ENCODE measurements at places on chromosomes 13 and 19.

GRCh38 chr13:48443442-48444208 lies 30.7 kb upstream of the LPAR6 start:
- no peak for DNase-seq

DNA sequence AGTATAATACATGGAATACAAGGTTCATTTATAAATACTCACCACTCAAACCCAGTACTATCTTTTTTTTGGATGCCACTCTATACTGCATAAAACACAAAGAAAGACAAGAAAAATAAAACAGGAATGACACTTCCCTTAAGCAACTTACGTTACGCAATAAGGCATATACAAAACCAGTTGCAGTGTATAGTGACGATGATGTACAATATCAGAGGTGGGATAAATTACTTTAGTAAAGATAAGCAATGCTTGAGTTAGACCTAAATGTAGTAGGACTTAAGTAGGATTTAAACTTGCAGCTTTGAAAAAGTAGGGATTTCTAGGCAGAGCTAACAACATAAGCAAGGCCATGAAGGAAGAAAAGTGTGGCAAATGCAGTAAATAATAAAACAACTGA lies 374.9 kb downstream of the SPRY2 start:
- no peak for DNase-seq

DNA sequence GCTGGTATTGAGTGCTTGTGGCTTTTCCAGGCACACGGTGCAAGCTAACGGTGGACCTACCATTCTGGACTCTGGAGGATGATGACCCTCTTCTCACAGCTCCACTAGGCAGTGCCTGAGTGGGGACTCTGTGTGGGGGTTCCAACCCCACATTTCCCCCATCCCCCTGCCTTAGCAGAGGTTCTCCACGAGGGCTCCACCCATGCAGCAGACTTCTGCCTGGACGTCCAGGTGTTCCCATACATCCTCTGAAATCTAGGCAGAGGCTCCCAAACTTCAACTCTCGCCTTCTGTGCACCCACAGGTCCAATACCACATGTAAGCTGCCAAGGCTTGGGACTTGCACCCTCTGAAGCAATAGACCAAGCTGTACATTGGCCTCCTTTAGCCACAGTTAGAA lies 25.3 kb upstream of the ZSCAN18 start:
- DNase-seq = no peak

DNA sequence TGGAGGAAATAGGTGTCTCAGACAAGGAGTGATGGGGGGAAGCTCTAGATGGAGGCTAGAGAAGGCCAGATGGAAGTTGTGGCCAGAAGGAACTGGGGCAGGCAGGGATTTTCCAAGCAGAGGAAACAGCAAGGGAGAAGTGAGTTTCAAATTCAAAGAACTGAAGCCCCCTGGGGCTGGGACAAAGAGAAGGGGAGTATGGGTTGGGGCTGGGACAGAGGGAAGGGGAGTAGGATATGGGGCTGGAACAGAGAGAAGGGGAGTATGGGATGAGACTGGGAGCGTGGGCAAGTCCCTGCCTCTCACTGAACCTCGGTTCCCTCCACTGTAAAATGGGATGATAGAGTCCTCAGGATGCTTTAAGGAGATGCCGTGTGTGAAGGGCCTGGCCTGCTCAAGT lies 1.9 kb upstream of the GTF2F1 start:
- no peak for DNase-seq

- DNase-seq = peak; percentile 41
Measured at GRCh38 chr19:46913852-46914430, 53.1 kb downstream of the ARHGAP35 start.

DNA sequence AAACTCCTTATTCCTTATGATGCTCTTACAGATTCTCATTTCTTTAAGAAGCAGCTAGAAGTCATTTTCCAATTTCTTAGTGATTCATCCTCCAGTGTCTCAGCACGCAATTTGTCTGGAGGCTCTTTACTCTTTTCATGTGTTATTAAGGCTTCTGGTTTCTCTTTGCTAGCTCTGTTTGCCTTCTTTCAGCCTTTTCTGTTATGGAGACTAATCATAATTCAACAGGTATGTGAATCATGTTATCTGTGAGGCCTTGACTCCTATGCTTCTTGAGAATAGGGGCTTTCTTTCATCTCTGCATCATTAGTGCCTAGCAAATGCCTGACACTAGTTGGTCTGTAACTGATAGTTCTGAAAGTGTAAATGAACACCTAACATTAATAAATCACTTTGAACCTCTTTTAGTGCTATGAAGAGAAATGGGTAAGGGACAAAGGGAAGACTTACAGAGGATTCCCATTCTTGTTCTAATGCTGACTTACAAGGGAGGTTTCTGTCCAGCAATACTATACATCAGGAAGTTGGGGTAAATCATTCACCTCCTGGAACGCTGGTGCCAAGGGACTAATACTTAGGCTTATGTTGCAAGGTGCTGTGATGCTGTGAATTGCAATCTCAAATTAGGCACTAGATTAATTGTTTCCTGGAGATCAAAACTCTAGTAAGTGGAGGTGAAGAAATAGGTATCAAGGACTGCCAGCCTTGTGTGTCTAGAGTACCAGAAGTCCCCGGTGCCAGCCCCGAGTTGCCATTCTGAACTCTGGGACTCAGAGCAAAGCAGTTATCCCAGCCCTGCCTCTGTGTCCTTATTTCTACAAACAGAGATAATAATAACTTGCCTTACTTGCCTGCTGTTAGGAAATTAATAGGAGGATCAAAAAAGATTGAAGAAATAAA lies 265.6 kb downstream of the DCLK1 start:
- no peak for DNase-seq

DNA sequence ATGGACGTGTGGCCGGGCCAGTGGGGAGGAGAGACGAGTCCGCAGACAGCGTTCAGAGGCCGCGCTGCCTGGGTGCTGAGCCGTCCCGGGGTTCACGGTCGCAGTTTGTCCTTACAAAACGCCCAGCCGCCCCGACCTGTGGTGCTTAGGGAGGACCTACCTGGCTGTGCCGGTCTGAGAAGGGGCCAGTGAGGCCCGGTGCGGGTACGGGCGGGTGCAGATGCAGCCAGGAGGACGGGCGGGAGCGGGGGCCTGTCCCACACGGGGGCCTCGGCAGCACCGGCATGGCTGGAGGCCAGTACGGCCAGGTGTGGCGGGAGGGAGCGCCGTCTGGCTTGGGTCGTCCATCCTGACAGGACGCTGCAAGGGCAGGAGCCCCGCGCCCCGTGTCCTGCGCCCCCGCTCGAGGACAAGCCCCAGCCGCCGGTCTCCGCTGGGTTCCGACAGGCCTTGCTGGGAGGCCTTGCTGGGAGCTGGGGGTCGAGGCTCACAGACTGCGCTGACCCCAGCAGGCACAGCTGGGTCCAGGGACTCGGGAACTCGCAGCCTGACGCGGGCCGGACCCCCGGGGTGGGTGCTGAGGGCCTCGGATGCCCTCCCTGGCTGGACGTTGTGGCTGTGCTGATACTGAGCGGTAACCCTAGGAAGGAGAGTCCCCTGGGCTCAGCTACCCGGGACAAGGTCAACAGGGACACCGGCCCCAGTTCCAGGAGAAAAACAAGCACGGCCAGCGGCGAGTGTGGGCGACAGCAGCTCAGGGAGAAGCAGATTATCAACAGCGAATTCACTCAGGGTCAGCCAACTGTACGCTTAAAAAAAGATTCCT lies 5.3 kb upstream of the PROZ start:
- DNase-seq = no peak

GRCh38 chr19:21463449-21464105 lies 41.8 kb upstream of the ZNF429 start:
- DNase-seq = no peak

DNA sequence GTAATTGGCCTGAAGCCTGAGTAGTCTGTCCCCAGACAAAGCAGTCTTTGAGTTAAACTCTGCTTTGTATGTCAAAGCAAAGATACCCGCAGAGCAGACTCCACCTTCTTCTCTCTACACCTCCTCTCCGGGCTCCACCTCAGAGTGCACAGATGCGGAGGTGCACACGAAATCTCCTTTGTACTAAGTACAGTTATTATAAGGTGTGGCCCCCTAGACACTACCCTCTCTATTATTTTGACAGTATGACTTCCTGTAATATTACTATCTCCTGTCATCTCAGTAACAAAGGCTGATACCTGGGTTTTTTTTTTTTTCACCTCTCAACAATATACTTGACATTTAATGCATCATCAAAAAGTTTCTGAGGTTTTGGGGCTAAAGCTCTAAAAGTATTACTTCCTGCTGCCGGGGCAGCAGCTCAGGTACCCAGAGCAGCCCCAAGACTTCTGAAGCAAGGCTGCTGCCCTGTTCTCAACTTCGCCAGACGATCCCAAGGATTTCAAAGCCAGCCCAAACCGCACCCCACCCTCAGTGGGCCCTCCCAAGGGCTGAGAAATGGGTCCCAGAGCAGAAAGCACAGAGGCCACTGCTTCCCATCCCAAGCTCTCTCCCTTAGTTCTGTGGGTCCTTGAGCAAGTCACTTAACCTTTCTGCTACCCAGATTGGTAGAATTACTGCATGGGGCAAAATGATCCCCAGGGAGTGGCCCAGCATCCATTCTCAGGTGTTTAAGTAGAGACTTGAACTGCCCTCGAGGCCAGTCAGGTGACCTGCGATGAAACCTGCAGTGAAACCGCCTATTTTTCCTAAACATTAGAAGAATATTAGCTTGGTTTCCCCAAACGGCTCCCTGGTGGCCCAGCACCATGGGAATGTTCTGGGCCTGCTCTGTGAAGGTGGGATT lies 180.6 kb downstream of the FOXO1 start:
- no peak for DNase-seq

GRCh38 chr19:12670159-12670928 lies 3.7 kb downstream of the WDR83 start:
- DNase-seq = no peak

DNA sequence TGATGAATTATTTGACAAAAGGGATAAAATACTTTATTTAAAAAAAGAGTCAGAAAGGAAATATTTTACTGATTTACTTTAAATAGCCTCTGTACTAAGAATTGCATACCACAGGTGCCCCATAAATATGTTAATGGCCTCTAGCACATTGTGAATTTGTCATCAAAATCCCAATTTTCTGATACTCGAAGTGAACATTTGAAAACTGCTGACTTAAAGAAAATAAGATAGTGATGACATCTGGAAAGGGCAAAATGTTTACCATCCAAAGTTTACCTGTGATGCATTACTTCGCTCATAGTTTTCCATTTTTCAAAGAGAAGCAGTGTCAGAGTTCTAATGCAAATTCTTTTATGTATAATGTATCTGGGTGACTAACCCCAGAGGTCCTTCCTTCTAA lies 455.4 kb downstream of the KLF5 start:
- DNase-seq = no peak

- peak; percentile 76 for DNase-seq
Measured at GRCh38 chr13:93915269-93915809, 564.1 kb downstream of the DCT start.

GRCh38 chr19:54179921-54180461 lies 7.0 kb upstream of the TMC4 start:
- DNase-seq = peak; percentile 26

DNA sequence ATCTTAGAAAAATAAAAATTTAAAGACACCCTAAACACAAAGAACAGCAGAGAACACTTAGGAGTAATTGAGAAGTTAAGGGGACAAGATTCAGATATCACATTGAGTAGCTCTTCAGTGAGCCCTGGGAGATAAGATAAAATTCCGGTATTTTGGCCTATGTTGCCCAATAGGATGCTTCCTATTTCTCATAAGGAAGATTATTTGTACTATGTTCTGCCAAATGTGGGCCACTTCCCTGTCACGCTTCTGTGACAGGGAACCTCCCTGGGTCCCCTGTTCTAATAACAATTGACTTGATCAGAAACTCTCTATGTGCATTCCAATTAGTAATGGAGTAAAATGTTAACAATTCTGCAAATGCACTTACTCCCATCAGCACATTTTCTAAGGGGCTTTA lies 310.7 kb downstream of the MYO16 start:
- DNase-seq = no peak

DNA sequence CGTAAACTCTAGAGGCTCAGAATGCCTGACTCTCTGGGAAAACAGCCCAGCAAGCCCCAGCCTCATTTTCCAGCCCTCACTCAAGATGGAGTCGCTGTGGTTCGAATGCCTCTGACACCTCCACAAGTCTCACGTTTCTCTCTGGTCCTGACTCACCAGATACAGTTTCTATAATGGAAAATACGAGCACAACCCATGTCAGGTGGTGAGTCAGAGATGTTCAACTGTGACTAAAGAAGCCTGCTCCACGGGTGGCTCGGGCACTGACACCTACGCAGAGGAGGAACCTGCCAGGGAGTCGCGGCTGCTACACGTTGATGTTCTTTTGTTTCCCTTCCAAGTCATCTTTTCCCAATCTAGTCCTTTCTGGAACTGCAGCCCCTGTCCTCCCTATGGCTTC lies 87.1 kb upstream of the STK24 start:
- peak; percentile 48 for DNase-seq

GRCh38 chr19:5137571-5138124 lies 168.7 kb downstream of the KDM4B start:
- DNase-seq = no peak

- DNase-seq = no peak
Measured at GRCh38 chr13:21065686-21066085, 4.3 kb upstream of the LATS2 start.

- DNase-seq = no peak
Measured at GRCh38 chr19:3882041-3882384, 1.5 kb downstream of the ATCAY start.

GRCh38 chr13:38965281-38965680 lies 25.4 kb downstream of the STOML3 start:
- no peak for DNase-seq

DNA sequence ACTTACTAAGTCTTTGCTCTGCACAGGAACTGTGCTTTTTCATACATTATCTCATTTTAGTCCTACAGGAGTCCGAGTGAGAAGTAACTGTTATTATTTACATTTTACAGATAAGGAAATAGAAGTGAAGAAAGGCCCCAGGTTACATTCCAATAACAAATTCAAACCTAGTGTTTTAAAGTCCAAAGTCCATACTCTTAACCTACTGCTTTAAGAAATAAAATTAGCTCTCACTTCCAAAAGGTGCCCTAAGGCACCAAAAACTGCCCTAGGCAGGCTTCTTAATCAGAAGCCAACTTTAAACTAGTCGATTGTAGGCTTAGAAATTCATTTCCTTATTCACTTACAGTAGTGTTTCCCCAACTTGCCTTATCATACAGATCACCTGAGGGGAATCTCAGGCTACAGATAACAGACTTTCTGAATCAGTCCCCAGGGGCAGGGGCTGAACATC lies 555.9 kb downstream of the DIAPH3 start:
- no peak for DNase-seq

DNA sequence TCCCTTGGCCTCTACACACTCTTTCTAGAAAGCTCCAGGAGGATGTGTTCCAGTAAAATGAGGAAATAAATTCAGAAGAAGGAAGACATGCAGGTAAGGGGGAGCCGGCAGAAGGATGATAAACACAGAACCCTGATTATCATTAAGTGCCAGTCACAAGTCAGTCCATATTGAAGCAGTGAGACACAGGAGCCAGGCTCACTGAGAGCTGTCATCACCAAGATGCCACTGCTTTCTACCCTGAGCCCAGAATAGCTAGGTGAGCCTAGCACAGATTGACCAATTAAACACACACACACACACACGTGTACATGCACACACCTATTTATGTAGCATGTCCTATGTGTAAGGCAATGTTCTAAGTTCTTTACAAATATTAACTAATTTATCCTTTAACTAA lies 211.4 kb upstream of the IPO5 start:
- DNase-seq = no peak

Measured in fibroblast of skin of abdomen (primary cell).